ENCODE measurements at places on chromosomes 6 and 20. TPM values are rescaled to one million over a fixed set of nuclear protein-coding genes. Genes with fewer than 3 reads are reported as not detected.
A peak's percentile ranks its signal among the peaks of the same experiment; 100 is the strongest.

LTA gene
- not detected for total RNA-seq

ANKRD66 gene
- total RNA-seq, result not detected

GNL1 gene
- 18.3 TPM for total RNA-seq

TCP11 gene
- total RNA-seq, result not detected

ZSCAN31 gene
- total RNA-seq, result 8.0 TPM

MAVS gene
- total RNA-seq, result 44.9 TPM

GRCh38 chr20:46118481-46119020, 437 bp downstream of the CD40 start:
- peak; percentile 40 for DNase-seq

DNA sequence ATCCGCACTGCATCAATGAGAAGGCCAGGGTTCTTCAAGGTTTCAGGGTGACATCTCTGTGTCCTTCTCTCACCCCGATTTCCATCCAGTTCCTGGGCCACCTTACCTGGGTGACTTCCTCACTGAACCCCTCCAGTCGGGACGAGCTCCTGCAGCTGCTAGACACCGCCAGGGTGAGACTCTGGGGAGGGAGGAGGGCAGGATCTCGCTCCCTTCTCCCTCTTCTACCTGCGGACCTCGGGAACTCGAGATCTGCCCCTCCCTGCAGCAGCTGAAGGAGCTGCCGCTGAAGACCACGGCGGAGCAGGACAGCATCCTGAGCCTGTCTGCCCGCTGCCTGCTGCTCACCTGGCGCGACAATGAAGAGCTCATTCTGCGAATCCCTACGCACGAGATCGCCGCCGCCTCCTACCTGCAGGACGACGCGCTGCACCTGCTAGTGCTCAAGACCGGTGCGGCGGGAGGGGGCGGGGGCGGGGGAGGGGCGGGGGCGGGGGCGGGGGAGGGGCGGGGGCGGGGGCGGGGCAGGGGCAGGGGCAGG, 7.5 kb downstream of the CCM2L start:
- DNase-seq, result no peak

- DNase-seq, result peak; percentile 18
These were observed 64.5 kb downstream of the CTNNBL1 start for GRCh38 chr20:37758332-37758731.

DNA sequence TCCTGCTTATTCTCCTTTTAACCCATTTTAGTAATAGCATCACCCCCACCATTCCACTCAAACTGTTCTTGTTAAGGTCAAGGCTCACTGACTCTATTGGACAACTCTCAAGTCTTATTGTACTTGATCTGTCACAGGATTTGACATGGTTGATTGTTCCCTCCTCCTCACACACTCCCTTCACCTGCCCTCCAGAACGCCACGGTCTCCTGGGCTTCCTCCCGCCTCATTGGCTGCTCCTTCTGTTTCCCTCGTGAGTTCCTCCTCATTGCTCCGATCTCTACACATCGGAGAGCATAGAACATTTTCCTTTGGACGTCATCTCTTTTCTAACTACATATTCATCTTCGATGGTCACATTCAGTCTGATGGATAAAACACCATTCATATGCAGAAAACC, 55.1 kb downstream of the STMND1 start:
- no peak for DNase-seq

GRCh38 chr6:2817903-2818443, 23.7 kb downstream of the SERPINB1 start:
- no peak for DNase-seq

- DNase-seq, result no peak
These were observed 38.0 kb downstream of the TGM2 start for GRCh38 chr20:38126932-38127621.

- no peak for DNase-seq
These were observed 71.4 kb downstream of the ALDH5A1 start for GRCh38 chr6:24566020-24566767.

GRCh38 chr6:73722318-73723060, 26.5 kb downstream of the CD109 start:
- no peak for DNase-seq

DNA sequence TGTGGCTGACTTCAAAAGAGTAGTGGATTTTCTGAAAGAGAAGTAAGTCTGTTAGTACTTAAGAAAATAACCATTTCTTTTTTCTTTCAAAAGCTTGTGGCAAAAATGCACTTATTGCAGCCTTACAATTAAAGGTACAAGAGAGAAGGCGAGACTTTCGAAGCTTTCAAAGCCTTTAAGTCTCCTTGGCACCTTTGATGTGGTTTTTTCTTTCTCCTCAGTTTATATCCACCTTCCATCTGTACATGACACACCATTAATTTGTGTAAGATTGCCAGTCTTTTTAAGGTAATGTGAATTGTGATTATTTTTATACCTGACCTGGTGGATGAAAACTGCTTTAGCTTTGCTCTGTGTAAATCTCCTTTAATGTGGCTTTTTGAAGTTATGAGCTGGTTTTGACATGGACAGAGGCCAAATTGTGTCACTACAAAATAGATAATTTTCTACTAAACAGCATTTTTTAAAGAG, 466.1 kb downstream of the CDKAL1 start:
- no peak for DNase-seq

DNA sequence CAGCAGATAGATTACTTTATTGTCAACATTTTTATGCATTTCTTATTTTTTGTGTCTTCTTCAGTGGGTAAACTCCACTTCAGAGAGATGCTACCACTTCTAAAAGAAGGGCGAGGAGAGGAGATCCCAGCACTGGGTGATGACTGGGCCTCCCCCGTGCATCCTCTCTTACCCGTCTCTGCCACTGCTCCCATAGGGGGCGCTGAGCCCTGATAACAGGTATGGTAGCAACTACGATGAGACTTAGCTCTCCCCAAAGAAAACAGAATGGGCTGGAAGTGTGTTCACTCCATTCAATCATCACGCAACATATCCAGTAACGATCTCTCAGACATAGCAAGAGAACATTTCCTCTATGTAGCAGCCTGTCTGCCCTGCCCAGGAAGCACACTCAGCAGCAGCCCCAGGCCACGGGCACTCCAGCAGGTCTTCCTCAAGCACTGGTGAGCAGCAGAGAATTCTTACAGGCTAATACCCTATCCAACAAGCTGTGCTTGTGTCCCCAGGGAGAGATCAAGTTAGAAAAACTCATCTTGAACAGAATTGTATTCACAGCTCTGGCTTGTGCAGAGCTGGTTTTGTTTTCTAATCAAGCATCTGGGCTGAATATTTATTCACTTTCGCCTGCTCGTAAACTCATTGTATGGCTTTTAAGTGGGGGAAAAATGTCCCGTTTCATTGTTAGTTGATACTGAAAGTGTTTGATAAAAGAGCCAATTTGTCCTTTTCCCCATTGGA, 533.1 kb upstream of the CDH4 start:
- no peak for DNase-seq

DNA sequence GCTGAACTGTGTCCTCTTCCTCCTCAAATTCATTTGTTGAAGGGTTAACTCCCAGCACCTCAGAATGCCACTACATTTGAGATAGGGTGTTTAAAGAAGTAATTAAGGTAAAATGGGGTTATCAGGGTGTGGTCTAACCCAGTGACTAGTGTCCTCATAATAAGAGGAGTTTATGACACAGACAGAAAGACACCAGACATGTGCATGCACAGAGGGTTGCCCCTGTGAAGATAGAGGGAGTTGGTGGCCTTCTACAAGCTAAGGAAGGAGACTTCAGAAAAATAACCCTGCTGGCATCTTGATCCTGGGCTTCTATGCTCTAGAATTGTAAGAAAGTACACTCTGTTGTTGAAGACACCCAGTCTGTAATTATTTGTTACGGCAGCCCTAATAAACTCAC, 24.9 kb upstream of the EDN1 start:
- DNase-seq, result no peak

DNA sequence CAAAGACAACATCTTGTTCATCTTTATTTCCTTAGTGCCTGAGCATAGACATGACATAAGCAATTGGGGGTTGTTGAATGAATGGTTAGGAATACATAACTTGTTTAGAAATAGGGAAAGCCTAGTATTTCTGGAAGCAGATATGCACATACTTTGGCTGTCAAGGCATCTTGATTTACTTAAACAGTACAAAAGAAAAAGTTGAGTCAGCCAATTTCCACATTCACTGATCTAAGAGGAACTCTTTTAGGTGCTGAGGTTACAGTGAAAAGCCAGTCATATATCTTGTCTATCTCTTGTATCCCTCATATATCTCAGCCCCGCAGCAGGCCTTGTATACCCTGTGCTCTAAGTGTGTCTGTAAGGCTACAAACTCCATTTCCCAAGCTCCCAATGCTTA, 11.6 kb downstream of the ZKSCAN4 start:
- DNase-seq, result no peak

GRCh38 chr6:83125425-83125824, 58.0 kb downstream of the DOP1A start:
- no peak for DNase-seq
